ENCODE measurements at places on chromosomes 7 and 10. TPM values are rescaled to one million over a fixed set of nuclear protein-coding genes. Genes with fewer than 3 reads are reported as not detected.
A peak's percentile ranks its signal among the peaks of the same experiment; 100 is the strongest.

Gene ENTPD1
- total RNA-seq = 85.3 TPM

Gene CDHR1
- 0.32 TPM for total RNA-seq

- DNase-seq = no peak
Measured at GRCh38 chr10:38147686-38148085, 53.5 kb downstream of the ZNF37A start.

Gene TMEM178B
- 2.0 TPM for total RNA-seq

GRCh38 chr7:157035302-157035701 is 24.8 kb upstream of the MNX1 start:
- no peak for DNase-seq

Gene ELAPOR2
- 14.6 TPM for total RNA-seq

- no peak for DNase-seq
Measured at GRCh38 chr7:30804078-30804661, 33.0 kb downstream of the MINDY4 start.

Gene DNA2
- 16.8 TPM for total RNA-seq

- DNase-seq = no peak
Measured at GRCh38 chr7:37657816-37658215, 25.8 kb upstream of the GPR141 start.

Gene PWWP2B
- total RNA-seq = 6.8 TPM

Gene CREB5
- 53.5 TPM for total RNA-seq

DNA sequence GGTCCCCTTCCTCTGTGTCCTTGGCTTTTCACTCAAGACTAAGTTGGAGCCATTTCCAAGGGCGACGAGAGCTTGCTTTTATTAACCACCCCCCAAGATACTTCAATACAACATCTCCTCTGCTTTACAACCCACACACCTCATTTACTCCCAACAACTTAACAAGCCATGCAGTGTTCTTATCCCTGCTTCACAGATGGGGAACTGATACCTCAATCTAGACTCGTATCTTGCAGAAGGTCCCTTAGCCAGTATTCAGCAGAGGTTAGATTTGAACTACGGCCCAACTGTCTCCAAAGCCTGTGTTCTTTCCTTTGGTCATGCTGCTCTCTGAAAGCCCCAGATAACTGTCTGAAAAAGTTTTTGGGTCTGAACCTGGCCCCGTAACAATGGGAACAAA is 444.8 kb downstream of the GRID1 start:
- DNase-seq = no peak

DNA sequence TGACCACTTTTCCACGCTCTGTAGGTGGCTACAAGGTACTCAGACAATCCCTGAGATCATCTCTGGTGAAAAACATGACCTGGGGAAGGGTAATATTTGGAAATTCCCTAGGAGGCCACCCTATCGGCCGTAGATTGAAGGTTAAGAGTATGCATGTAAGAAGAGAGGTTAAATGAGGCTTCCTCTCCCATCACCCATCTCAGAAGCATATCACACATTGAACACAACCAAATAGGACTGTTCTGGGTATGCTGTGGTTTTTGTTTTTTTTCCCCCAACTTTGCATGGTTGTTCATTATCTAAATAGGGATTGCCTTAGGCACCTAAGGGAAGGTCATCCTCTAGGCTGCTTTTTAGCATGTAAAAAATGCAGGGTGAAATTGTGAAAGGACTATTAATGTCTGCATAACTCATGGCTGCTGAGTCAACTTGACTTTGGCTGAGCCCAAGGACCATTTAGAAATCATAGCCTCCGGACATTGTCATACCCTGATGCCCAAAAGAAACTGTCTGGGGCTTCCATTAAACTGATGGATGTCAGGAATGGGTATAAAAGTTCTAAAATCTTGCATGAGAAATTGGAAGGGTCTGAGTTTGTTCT is 24.7 kb upstream of the ST8SIA6 start:
- DNase-seq = no peak

- DNase-seq = no peak
Measured at GRCh38 chr10:95315509-95315908, 24.7 kb upstream of the PDLIM1 start.

Gene CHST3
- total RNA-seq = 15.9 TPM

- DNase-seq = no peak
Measured at GRCh38 chr7:41698726-41699125, 4.2 kb downstream of the INHBA start.

- DNase-seq = no peak
Measured at GRCh38 chr10:89952325-89952724, 250.9 kb downstream of the KIF20B start.

DNA sequence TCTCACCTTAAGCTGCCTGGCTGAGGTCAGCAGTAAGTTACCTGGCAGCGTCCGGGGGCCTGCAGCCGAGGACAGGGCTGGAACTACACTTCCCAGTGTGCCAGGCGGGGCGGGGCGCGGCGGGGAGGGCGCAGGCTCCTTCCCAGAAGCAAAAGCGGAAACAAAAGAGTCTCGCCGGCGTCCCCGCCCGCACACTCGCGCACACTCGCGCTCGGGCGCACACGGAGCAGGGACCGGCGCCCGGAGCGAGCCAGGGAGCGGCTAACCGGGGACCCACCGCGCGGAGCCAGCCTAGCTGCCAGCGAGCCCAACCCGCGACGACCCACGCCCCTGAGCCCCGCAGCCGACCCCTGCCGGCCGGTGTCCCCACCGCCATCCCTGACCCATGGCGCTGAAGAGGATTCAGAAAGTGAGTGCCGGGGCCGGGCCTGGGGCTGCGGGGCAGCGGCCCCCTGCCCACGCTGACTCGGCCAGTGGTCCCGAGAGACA is at the start of gene UBE2D1:
Gene UBE2D1, plus strand, starts transcription at position 190 of the 489 bp plus-strand sequence. Its CDS starts 196 bp downstream, at position 386.
- peak; percentile 49 for DNase-seq

Gene CLCN1
- 0.16 TPM for total RNA-seq

- DNase-seq = peak; percentile 64
Measured at GRCh38 chr10:17348501-17349349, 105.7 kb downstream of the ST8SIA6 start.

Gene CRPPA
- 15.4 TPM for total RNA-seq

- no peak for DNase-seq
Measured at GRCh38 chr7:77316219-77316978, 99.8 kb downstream of the GSAP start.

DNA sequence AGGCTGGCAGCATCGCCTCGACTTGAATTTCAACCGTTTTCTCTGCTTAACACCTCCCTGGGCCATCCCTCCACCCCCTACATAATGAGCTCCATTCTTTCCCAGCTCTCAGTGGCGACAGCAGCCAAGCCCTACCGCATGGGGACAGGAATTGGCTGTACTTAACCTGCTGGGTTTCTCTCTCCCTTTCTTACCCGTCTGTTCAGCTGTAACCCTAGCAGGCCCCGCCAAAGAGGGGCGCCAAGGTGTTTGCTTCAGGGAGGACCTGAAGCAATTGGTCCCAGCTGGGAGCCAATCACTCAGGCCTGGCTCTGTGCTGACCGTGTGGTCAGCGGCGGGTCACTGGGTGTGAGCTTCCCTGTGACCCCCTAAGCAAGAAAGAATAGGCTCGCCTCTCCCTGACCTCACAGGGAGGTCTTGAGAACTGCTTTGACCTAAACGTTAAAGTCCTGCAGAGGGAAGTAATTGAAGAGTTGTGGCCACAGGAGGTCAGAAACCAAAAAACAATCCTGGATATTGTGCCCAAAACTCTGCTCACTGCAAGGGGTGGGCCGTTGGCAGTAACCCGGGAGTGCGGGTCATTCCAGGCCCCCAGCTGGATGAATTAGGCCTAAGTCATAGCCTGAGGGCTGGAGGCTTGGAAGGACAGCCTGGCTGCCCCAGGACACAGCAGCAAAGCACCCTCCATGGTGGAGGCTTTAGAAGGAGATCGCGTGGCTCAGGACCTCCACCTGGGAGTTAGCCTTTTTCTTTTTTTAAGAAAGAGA is 114.6 kb downstream of the ITIH5 start:
- DNase-seq = no peak

- no peak for DNase-seq
Measured at GRCh38 chr7:98866765-98867164, 3.0 kb downstream of the TMEM130 start.

Gene CCDC3
- total RNA-seq = 22.5 TPM

DNA sequence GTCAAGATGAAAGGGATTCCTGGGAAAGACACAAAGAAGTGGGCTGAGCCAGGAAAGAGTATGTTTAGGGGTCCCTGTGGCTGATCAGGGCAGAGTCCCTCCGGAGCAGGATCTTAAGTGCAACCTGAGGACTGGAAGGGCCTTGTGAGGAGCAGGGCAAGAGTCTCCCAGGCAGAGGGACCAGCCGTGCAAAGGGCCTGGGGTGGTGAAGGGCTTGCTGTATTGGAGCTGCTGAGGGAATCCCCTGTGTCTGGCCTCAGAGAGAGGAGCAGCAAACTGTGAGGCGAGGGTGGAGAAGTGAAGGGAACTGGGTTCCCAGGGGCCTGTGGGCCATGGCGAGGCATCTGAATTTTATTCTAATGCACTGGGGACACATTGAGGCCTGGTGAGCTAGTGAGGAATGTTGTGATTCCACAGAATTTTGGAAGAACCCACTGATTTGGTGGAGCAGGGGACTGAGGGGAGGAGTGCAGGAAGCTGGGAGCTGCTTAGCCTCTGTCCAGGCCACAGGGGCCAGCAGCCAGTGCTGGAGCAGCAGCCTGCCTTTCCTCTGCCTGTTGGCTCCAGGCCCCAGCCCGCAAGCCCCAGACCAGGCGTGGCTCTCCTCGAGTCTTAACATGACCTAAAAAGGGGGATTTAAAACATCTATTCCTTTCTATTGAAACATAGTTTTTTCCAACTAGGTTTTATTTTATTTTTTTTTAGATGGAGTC is 138.4 kb upstream of the IGFBP3 start:
- DNase-seq = no peak

Gene CBLL1
- 24.0 TPM for total RNA-seq

DNA sequence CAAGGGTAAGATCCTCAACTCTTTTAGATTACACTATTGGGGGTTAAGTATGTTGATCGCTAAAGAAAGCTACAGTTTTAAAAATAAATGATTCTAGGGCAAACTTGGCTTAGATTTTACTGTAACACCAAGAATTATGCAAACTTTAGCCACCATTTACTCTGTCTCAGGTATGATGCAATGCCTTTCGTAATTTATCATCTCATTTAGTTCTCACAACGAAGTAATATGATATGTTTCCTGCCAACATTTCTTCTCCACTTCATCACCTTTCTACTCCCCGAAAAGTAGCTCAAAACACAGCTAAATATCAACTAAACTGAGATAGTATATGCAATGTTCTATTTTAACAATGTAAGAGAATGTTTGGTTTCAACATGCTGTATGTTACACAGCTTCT is 21.1 kb downstream of the FAM133B start:
- no peak for DNase-seq

Gene LRRC61
- 3.7 TPM for total RNA-seq

GRCh38 chr10:116723428-116724281 is 18.7 kb downstream of the HSPA12A start:
- no peak for DNase-seq

DNA sequence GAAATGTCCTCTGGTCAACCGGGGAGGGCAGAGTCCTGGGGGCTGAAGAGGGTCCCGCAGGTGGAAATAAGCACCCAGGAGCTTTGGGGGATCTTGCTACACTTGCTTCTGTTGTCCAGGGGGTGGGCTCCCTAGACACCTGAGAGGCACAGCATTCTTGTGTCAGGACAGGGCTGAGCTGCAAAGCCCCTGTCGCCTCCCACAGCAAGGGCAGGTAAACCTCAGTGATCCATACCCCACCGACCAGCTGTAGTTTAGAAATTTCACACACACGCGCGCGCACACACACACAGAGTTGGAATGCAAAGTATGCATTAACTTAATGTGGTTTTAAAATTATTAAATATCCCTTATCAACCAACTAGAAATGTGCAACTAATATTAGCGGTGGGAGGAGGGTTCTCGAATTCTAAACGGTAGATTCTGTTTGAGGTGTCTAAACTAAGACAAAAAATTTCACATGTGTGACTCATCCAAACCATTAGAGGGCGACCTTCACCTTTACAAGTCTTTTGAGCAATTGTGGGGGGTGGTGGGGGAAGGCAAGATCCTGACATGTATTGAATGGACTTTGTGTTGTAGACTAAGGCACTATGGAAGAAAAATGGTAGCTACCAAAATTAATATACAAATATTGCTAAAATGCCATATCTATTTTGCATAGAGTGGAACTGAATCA is 34.3 kb upstream of the PTF1A start:
- no peak for DNase-seq

Gene MTURN
- total RNA-seq = 55.6 TPM

- no peak for DNase-seq
Measured at GRCh38 chr7:98265841-98266271, 13.8 kb upstream of the TECPR1 start.

GRCh38 chr7:139623518-139623917 is 100.0 kb downstream of the CLEC2L start:
- no peak for DNase-seq

DNA sequence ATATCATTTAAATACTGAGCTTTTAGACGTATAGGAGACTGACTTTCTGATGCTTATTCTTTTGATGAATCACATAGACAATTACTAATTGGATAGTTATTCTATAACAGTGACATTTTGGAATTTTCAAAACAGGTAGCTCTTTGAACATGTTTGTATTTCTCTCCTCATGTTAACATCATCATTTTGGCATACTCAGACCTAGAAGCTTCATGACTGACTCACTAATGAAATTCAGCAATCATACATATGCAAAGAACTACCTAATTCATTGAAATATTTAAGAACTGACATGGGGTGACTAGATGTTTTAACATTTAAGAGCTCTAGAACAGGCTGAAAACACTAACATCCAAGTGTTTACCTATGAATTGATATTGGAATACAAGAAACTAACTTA is 192.3 kb downstream of the VTI1A start:
- no peak for DNase-seq

Gene PNLIPRP2
- total RNA-seq = not detected

Gene SLC39A12
- total RNA-seq = not detected

Data from urinary bladder (tissue), 4 donors.